ENCODE measurements at places on chromosomes 5 and 9.

DNA sequence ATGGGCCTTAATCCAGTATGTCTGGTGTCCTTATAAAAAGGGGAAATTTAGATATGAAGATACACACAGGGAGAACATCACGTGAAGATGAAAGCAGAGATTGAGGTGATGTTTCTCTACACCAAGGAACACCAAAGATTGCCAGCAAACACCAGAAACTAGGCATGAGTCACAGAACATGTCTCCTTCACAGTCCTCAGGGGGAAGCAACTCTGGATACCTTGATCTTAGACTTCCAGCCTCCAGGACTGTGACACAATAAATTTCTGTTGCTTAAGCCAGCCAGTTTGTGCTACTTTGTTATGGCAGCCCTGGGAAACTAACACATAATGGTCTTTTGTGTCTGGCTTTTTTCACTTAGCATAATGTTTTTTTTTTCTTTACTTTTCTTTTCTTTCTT lies 41.2 kb upstream of the STRBP start:
- DNase-seq, result no peak

DNA sequence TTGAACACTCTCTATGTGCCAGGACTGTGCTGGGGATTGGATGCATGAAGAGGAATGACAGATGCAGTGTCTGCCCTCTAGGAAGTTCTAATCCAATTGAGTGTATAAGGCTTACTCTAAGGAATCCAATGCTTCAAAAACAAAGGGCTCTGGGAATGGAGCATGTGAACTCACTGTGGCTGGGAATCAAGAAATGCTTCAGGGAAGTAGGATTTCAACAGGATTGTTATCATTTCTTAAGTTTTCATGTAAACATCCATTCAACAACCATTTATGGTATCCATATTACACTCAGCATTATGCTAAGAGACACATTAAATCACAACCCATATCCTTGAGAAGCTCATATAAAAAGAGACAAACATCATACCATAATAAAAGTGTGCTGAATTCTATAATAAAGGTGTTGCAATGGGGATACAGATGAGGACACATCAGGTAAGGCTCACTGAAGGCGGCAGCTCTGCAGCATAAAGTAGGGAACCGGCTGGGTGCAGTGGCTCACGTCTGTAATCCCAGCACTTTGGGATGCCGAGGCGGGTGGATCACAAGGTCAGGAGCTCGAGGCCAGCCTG lies 11.3 kb downstream of the SIL1 start:
- no peak for DNase-seq

DNA sequence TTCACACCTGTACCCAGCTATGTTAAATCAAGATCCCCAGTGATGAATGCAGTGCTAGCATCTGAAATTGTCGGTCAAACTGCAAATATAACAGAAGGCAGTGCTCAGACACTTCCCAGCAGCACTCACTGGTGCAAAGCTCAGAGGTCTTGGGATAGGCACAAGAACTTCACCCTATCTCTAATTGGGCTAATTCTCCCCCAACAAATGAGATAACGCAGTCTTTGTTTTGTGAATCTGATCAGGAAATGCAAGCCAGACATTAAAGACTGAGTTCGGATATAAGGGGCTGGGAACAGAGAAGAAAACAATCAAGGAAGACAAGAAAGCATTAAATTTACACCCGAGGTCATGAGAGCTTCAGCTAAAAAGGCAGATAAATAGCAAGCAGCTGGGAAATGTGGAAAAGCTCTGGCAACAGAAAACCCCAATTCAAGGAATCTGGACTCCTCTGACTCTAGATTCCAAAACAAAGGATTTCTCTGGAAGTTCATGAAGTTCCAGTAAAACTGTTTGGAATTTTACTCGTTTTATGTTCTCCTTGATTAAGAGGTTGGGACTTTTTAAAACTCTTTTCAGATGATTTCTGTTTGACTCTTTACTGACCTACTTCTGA lies 65.1 kb downstream of the GNA14 start:
- DNase-seq, result no peak

DNA sequence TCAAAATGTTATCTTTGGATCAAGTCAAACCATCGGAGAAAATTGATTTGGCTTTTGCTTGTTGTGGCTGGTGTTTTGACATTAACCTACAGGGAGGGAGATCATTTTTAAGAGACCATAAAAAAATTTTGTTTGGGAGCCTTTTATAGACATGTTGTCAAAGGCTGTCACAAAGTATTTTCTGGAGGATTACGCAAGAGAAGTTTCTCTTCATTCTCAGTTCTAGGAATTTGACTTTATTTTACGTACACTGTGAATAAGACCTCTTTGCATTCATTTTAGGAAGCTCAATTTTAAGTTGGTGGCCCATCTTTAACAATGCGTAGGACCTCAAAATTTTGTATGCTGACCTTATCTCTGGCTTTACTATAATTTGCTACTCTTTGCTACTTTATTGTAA lies 50.2 kb upstream of the SLC44A1 start:
- no peak for DNase-seq

DNA sequence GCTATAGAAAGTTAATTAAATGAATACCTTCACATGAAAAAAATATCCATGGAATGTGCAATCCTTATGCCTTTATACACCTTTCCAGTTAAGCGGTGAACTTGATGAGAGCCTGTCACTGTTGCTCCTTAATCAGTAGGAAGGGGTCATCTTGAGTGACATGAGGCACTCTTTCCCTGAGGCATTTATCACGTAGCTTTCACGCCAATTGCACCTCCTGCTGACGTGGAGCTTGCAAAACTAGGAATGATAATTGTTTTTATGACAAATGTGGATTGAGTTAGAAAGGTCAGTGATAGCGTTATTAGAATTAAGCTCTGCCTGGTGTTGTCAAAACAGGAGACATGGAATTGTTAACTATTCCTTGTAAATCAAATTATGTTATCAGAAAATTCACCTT lies 79.7 kb downstream of the SLF1 start:
- no peak for DNase-seq
